Neural crest cell (in vitro differentiated cells): ENCODE measurements at places on chromosomes 13 and 19. TPM values are rescaled to one million over a fixed set of nuclear protein-coding genes. Genes with fewer than 3 reads are reported as not detected.

GRCh38 chr13:111117289-111117688 lies 2.2 kb downstream of the ARHGEF7 start:
- H3K27ac ChIP-seq: no peak overlapping the region
- H3K27me3 ChIP-seq: peaks cover 32% of the 10 kb centered on the region
- peaks cover 3% of the 10 kb centered on the region for H3K36me3 ChIP-seq
- H3K4me1 ChIP-seq: peaks cover 20% of the 10 kb centered on the region
- peak overlapping the region; percentile 82 for H3K4me3 ChIP-seq
- no peak for DNase-seq

- H3K4me1 ChIP-seq: no peaks in the 10 kb centered on the region
- peaks cover 20% of the 10 kb centered on the region for H3K27me3 ChIP-seq
- DNase-seq: no peak
Measured at GRCh38 chr19:41501854-41502253, 58.9 kb downstream of the ERICH4 start.

DNA sequence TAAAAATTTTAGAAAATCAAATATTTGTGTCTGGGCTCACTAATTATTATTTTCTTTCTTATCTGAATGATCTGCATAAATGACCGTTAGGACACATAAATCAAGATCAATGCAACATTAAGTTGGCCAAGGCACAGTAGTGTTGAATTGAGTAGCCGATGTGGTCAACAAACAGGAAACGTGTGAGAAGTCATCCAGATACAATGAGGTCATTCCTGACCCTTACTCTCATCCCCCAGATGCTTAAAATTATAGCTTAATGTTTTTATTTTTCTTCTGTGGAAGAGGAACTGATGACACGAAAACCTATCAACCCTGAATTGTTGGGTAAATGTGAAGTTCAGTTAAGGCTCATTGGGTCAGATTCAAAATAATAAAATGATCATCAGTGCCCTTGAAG lies 222.9 kb downstream of the RFC3 start:
- DNase-seq: no peak
- no peak overlapping the region for H3K4me3 ChIP-seq
- H3K27ac ChIP-seq: no peak overlapping the region
- peaks cover 7% of the 10 kb centered on the region for H3K36me3 ChIP-seq

DNA sequence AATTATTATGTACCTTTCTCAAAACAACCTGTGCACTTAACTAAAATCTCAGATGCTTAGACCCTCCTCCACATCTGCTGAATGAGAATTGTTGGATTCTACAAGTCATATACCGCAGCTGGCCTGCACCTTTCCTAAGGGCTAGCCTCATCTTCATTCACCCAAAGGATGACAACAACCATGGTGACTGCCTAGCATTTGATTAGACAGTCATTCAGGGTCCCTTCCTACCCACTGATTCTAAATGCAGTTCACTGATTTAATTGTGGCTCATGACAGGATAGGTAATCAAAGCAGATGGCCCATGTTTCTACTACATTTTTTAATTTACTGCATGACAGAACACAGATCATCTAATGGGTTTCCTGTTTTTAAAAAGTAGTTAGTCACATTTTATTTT lies 551.9 kb upstream of the SLC10A2 start:
- H3K4me1 ChIP-seq: peaks cover 42% of the 10 kb centered on the region
- H3K4me3 ChIP-seq: no peak overlapping the region
- peak overlapping the region; percentile 16 for H3K27ac ChIP-seq
- DNase-seq: no peak

DNA sequence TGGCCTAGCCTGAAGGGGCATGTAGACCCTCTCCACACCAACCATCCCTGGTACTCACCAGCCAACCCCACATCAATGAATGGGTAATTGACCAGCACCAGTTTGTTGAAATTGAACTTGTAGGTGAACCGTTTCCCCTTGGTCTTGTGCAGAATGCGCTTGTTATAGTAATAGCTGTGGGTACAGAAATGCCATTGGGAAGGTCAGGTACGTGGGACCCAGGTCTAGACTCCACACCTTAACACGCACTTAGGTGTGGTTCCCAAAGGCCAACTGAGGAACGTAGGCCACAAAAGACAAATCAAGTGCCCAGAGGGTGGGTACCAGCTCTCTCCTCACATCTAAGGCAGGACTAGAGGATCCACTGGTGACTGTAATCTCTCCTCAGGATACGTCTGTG lies 5.2 kb downstream of the ERF start:
- peaks cover 41% of the 10 kb centered on the region for H3K4me1 ChIP-seq
- peaks cover 10% of the 10 kb centered on the region for H3K27me3 ChIP-seq
- H3K36me3 ChIP-seq: peaks cover 2% of the 10 kb centered on the region
- DNase-seq: no peak
- H3K27ac ChIP-seq: peak overlapping the region; percentile 27

DNA sequence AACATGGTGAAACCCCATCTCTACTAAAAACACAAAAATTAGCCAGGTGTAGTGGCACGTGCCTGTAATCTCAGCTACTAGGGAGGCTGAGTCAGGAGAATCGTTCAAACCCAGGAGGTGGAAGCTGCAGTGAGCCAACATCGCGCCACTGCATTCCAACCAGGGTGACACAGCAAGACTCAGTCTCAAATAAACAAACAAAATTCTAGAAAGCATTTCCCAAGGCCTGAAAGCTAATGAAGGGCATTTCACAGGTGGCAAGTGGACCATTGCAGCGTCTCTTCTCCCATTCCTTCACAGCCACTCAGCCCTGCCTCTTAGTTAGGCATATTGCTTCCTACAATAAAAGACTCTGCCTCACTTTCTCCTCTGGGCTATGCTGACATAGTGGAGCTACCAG lies 13.5 kb upstream of the RXFP2 start:
- H3K27me3 ChIP-seq: no peaks in the 10 kb centered on the region
- H3K4me3 ChIP-seq: no peak overlapping the region
- no peak for DNase-seq
- H3K4me1 ChIP-seq: no peaks in the 10 kb centered on the region
- H3K36me3 ChIP-seq: no peaks in the 10 kb centered on the region

- no peak overlapping the region for H3K4me3 ChIP-seq
- H3K27ac ChIP-seq: peak overlapping the region; percentile 48
- DNase-seq: no peak
- peaks cover 39% of the 10 kb centered on the region for H3K4me1 ChIP-seq
Measured at GRCh38 chr13:46683676-46684260, 113.2 kb downstream of the ESD start.

DNA sequence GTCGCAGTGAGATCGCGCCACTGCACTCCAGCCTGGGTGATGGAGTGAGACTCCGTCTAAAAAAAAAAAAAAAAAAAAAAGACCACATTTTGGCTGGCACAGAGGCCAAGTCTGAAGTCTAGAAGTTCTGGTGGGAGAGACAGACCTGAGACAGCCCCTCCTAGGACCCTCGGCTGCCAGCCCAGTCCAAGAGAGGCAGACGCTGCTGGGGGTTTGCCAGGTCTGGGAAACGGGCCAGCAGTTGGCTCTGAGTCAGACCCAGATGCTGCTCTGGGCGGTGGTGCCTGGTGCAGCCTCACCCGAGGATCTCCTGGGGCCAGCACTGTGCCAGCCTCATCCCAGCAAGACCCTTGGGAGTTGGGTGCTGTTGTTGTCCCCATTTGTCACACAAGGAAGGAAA lies 5.8 kb downstream of the FCHO1 start:
- H3K27ac ChIP-seq: no peak overlapping the region
- H3K4me1 ChIP-seq: peaks cover 32% of the 10 kb centered on the region
- H3K4me3 ChIP-seq: no peak overlapping the region
- H3K27me3 ChIP-seq: no peaks in the 10 kb centered on the region

DNA sequence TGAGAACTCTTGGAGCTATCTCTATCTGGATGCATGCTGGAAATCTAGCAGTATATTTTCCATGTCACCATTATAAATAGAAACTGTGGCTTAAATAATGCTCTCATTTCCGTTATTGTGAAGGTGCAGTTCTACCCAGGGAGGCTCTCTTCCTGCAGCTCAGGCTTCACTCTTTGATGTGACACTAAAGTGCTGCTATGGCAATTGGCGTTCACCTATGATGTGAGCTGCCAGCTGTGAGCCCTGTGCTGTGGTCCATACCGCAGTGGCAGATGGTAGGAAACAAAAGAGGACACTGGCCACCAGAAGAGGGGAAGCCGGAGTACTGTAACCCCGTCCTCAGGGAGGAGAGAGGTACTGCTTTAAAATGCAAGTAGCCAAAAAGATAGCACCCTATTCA lies 40.6 kb upstream of the ZNF681 start:
- peaks cover 47% of the 10 kb centered on the region for H3K36me3 ChIP-seq
- DNase-seq: no peak
- no peak overlapping the region for H3K4me3 ChIP-seq
- H3K4me1 ChIP-seq: no peaks in the 10 kb centered on the region
- no peak overlapping the region for H3K27ac ChIP-seq

GRCh38 chr13:20190481-20191310 lies 2.0 kb downstream of the GJB2 start:
- no peak overlapping the region for H3K27ac ChIP-seq
- peaks cover 80% of the 10 kb centered on the region for H3K27me3 ChIP-seq
- peak overlapping the region; percentile 82 for H3K4me3 ChIP-seq
- peaks cover 6% of the 10 kb centered on the region for H3K4me1 ChIP-seq
- no peak for DNase-seq

DNA sequence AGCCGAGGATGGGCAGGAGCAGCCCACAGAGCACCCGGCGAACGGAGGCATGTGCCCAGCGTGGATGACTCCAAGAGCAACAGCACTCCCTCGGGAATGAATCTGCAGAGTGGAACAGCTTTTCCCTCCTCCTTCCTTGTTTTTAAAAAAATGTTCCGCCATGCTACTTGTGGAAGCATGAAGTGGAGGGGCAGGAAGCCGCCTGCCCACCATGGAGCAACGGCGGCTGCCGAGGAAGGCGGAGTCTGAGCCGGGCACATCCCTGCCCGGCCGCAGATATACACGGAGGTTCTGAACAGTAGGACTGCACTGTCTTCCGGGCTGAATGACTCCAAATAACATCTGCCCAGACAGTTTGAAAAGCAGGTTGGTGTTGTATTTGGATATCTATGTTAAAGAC lies 65.2 kb downstream of the SOX1 start:
- H3K4me1 ChIP-seq: peaks cover 18% of the 10 kb centered on the region
- H3K27ac ChIP-seq: no peak overlapping the region
- no peaks in the 10 kb centered on the region for H3K36me3 ChIP-seq
- DNase-seq: no peak
- H3K4me3 ChIP-seq: no peak overlapping the region

DNA sequence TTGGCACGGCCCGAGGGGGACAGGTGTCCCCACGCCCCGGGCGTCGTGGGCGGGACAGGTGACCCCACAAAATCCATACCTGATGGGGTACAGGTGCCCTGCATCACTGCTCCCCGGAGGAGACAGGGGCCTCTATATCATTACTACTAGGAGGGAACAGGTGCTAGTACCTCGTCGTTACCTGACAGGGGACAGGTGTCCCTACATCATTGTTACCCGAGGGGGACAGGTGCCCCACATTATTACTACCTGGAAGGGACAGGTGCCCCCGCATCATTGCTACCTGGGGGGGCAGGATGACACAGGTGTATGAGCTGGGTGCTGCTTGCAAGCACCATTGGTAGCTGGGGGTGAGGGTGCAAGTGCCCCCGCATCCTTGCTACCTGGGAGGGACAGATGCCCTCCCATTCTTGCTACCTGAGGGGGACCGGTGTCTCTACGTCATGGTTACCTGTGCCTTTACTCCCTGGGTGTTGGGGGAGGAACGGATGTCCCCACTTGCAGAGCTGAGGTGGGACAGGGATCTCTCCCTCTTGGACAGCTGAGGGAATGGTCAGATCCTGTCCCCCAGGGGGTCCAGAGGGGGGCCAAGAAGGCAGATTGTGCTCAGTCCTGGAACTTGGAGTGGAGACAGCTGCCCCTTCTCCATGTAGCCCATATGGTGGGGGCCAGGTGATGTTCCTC lies 620 bp downstream of the CRTC1 start:
- H3K4me3 ChIP-seq: peak overlapping the region; percentile 73
- DNase-seq: no peak
- no peaks in the 10 kb centered on the region for H3K27me3 ChIP-seq
- H3K27ac ChIP-seq: no peak overlapping the region

GRCh38 chr13:114136576-114136975 lies 4.2 kb upstream of the RASA3 start:
- H3K4me1 ChIP-seq: peaks cover 21% of the 10 kb centered on the region
- no peak overlapping the region for H3K27ac ChIP-seq
- DNase-seq: no peak
- no peaks in the 10 kb centered on the region for H3K27me3 ChIP-seq

DNA sequence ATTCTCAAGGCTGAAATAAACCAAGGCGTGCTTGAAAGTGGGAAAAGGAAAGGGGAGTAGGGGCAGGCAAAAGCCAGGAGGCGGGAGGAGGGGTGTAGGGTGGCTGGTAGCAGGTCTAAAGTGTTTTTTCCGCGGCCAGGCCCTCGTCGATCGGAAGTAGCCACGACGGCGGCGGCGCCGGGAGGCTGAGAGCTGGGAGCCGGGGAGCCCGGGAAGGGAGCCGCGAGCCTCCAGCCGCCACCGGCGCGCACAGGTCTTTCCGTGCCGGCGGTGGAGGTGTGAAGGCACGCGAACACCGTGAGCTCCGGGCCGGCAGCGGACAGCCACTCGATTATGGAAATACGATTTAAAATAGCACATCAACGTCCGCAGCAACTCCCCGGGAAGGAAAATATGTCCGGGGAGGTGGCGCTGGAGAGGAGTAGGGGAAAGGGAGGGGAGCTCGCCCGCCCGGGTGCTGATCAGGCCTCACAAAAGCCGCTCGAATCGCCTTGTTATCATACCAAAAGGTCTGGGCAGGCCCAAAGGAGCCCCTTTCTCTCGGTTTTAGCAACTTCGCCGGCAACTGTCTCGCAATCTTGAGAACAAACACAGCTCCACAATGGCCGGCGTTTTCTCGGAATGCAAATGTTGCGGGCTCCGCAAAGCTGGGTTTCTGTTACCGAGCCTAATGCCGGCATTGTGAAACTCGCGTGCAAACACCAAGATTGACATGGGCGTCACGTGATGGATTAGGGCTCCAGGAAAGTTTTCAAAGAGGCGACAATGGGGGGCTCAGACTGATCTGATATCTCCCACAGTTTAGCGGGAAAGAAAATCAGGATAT lies 2.9 kb upstream of the PCDH8 start:
- H3K36me3 ChIP-seq: no peaks in the 10 kb centered on the region
- peak overlapping the region; percentile 89 for H3K4me3 ChIP-seq
- peaks cover 57% of the 10 kb centered on the region for H3K4me1 ChIP-seq

The TMC4 gene
- total RNA-seq: 0.28 TPM in 1 of 2 replicates, not detected in the other

The CEACAM21 gene
- total RNA-seq: 0.75 and 1.1 TPM in 2 replicates

The CEACAM3 gene
- not detected in 2 replicates for total RNA-seq

The KCNRG gene
- total RNA-seq: 1.1 and 1.4 TPM in 2 replicates

The LILRB2 gene
- not detected in 2 replicates for total RNA-seq

The PRRG2 gene
- total RNA-seq: 1.0 and 1.3 TPM in 2 replicates

The LPAR6 gene
- total RNA-seq: 22.3 and 23.8 TPM in 2 replicates

The C3 gene
- total RNA-seq: 0.37 TPM in 1 of 2 replicates, not detected in the other

The ZNF221 gene
- 11.6 and 14.3 TPM in 2 replicates for total RNA-seq

The RB1 gene
- 45.9 and 48.0 TPM in 2 replicates for total RNA-seq
